ENCODE measurements at places on chromosomes 5 and 9.

DNA sequence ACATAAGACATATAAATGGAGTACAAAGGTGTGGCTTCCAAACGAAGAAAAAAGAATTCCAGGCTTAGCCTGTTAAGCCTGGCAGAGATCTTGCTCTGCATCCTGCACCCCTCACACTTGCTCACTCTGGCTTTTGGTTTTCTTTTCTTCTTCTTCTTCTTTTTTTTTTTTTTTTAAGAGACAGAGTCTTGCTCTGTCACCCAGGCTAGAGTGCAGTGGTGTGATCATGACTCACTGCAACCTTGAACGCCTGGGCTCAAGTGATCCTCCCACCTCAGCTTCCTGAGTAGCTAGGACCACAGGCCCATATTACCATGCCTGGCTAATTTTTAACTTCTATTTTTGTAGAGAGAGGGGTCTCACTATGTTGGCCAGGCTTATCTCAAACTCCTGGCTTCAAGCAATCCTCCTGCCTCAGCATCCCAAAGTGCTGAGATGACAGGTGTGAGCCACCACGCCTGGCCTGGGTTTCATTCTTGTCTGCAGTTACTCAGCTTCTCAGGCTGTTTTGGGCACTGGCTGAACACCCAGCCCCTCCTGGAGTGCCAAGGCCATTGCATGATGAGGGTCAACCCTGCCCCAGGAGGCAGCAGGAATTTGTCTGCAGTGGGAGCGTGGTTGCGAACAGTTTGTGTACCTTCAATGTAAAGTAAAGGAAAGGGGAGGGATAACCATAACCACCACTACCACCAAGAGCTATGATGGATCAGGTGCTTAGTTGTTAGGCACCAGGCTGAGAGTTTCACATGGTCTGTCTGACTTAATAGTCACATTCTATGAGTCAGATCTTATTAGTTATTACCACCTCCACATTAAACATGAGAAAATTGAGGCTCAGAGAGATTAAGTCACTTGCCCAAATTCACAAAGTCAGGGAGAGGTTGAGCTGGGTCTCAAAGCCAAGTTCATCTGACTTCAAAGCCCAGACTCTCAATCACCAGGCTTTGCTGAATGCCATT, 219.2 kb upstream of the PANK3 start:
- DNase-seq: no peak

- DNase-seq: no peak
Measured at GRCh38 chr5:62558941-62559340, 19.7 kb upstream of the LRRC70 start.

DNA sequence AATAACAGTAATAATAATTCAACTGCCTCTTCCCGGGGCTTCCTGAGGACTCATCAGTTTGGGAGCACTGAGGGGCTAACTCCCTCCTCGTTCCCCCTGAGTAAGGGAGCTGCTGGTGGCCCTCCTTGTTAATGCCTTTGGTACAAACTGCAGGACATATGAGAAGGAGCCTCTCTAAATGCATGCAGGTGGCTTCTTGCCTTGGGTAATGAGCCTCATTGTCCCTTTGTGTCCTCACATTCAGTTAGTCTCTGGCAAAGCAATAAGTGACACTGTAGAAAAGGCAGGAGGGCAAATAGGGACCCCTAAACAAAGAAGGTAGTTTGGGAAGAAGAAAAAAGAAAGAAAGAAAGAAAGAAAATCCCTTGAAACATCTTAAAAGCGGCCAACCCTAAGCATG, 95.4 kb upstream of the ERCC6L2 start:
- DNase-seq: no peak

GRCh38 chr5:138725153-138725817, 27.9 kb upstream of the CTNNA1 start:
- no peak for DNase-seq

- DNase-seq: no peak
Measured at GRCh38 chr9:87800456-87800855, 74.5 kb downstream of the CTSL start.

- DNase-seq: no peak
Measured at GRCh38 chr9:68619636-68620035, 79.0 kb upstream of the TMEM252 start.

- no peak for DNase-seq
Measured at GRCh38 chr5:123433596-123433995, 10.4 kb upstream of the CEP120 start.

DNA sequence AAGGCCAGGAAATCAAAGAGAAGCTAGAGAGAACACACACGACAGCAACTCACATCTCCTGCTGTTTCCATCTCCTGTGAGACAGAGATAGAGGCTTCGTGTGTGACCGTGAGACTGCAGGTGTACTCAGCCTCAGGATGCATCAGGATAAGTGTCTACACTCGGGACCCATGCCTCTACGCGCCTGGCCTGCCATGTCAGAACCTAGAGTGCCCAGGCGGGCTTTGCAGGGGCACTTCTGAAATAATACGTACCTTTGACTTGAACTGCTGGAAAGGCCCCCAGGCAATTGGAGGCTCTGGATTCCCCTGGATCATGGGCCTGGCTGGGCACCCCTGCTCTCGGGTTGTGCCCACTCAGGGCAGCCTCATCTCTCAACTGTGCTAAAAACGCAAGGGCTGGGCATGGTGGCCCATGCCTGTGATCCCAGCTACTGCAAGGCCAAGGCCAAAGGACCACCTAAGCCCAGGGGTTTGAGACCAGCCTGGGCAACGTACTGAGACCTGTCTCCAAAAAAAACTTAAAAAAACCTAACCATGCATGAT, 13.0 kb downstream of the CLPTM1L start:
- no peak for DNase-seq

DNA sequence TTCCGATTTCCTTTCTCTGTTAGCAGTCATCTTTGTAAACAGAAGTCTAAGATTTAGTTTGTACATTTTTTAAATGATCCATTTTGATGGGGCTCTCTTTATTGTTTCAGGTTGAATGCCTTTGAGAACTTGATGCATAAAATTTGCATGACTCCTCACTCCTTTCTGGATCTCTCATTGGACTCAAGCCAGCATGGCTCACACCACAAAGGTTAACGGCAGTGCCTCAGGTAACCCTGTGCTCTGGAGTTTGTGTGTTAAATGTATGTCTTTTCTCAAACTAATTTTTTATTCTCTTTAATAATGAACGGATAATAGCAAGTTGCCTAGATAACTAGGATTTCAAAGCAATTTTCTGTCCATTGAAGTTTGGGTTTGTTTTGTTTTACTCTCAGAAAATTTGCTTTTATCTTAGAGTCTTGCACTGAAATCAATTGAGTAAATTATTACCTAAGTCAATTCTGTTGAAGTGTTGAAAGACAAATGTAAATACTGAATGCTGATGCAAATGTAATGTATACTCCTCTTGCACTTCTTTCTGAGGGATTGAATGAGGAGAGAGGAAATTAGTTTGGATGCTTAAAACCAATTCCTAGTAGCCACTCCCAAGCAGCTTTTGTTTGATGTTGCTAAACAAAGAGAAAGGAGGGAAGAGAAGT, 164.6 kb upstream of the DMRT1 start:
- no peak for DNase-seq

DNA sequence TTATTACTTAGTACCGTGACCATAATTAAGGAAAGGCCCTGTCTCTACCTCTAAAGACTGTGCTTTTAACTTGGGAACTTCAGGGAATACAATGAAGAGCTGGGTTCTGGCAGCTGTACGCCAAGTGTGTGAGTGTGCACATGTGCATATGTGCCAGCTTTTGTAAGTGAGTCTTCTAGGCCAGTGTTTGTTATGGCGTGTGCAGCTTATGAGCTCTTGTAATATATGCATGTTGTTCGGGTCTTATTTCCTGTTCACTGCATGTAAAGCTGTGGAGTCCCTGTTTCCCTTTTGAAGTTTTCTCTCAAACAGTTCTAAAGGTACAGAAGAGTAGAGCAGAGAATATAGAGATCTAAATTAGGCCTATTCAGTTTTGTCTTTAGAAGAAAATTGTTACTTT, 30.5 kb downstream of the TGFBR1 start:
- DNase-seq: no peak

DNA sequence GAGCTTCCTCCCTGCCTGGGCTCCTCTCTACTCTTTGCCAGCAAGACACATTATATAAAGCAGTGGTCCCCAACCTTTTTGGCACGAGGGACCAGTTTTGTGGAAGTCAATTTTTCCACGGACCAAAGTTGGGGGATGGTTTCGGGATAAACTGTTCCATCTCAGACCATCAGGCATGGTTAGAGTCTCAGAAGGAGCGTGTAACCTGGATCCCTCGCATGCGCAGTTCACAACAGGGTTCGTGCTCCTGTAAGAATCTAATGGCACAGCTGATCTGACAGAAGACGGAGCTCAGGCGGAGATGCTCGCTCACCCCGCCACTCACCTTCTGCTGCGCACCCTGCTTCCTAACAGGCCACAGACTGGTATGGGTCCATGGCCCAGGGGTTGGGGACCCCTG, 142.8 kb downstream of the LIFR start:
- DNase-seq: no peak

DNA sequence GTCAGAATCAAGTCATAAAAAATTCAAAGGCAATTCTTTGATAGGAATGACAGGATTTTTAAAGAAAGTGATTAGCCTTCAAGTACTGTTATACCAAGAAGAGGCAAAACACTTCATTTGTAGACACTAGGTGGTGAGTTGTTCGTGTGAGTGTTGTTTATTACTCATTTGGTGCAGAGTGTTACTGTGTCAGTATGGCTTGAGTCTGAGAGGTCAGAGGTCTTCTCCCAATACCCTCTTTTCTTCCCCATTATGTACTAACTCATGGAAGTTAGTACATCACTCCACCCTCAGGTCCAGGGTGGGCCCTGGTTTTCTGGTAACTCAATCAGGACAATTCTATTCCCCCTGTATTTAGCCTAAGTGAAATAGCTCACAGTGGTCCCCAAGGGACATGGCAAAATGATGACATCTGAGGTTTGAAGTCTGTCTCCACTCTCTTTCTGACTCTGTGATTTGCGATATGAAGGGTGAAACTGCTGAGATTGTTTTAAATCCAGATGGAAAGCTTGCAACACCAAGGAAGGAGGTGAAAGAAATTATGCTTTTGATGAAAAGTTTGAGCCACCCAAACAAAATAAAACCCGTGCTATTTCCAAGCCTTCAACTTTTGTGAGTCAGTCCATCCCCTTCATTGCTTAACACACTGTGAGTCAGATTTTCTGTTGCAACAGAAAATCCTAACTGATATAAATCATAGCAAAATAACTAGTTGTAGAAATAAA, 56.8 kb downstream of the NUDT12 start:
- no peak for DNase-seq

DNA sequence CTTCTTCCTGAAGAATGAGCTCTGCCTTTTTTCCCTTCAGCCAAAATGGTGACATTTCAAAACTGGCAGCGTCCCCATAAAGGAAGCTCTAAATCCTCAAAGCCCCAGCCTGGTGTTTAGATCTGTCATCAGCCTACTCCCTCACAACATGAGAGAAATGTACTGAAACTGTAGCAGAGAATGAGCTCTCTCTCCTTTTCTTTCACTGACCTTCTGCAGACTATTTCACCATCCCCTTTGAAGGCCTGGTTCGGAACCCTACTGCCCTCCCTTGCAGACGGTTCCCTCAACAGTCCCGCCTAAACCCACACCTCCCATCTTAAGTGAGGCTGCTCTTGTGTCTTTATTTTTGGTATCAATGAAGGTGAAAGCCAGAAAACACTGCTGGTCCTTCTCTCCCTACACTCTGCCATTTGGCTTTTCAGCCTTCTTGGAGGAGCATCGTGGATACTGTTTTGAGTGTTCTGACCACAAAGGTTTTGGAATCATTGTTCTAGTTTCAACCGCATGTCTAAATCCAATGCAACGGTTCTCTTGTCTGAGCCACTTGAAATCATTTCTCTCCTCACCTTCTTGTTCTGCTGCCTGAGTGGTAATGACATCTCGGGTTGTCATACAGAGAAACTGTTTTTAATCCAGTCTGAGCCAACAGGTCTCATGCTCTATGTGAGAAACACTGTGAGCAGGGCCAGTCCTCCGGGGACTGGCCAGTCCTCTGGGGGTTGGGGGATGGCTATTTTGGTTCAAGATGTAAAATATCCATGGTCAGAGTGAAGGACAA, 39.0 kb downstream of the ITK start:
- DNase-seq: no peak

GRCh38 chr5:2570586-2570985, 180.9 kb downstream of the IRX2 start:
- DNase-seq: no peak

GRCh38 chr5:175590471-175590881, 67.4 kb upstream of the HRH2 start:
- no peak for DNase-seq

DNA sequence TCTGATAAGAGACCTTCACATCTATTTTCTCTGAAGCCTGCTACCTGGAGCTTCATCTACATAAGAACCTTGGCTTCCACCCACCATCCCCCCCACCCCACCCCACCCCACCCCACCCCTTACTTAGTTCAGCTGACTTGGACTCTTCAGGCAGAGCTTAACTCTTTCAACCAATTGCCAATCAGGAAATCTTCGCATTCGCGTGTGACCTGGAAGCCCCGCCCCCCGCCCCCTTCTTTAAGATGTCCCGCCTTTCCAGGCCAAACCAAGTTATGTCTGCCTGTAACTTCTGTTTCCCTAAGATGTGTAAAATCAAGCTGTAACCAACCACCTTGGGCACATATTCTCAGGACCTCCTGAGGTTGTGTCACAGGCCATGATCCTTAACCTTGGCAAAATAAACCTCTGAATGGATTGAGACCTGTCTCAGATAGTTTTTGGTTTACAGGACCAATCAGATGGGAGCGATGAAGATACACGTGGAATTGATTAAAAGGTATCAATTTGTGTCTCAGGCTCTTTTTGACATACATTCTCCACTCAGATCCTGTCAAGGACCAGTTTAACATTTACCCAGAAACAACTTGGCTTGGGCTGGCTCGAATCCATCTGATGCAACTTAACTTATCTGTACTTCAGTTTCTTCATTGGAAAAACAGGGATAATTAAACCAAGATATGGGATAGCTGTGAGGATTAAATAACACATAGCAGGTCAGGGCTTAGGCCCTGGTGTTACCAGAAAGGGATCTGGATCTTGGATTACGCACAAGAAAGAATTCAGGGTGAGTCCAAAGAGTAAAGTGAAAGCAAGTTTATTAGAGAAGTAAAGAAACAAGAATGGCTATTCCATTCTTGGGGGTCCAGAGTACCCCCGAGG, 43.6 kb downstream of the GALNT12 start:
- DNase-seq: no peak

GRCh38 chr5:171496456-171496855, 77.0 kb downstream of the FGF18 start:
- DNase-seq: no peak

GRCh38 chr9:88538311-88539085, 3.5 kb downstream of the NXNL2 start:
- DNase-seq: no peak

- DNase-seq: no peak
Measured at GRCh38 chr9:134055981-134056461, 11.8 kb downstream of the BRD3 start.

DNA sequence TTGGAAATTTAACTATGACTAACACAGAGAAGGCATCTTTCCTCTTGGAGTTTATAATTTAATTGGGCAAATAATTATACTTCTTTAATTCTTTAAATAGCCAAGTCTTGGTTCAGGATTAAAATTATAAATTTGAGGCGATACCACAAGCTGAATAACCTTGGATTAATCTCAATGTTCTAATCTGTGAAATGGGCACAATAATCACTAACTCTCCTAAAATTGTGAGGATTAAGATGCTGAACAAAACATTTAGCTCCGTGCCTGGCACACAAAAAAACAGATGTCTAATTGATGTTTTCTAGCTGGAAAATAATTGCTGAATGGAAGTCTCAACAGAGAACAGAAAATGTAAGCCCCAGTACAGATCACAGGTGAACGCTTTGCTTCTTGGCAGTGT, 69.7 kb upstream of the TRIM32 start:
- DNase-seq: no peak

- DNase-seq: no peak
Measured at GRCh38 chr5:159469496-159470372, 139.4 kb upstream of the IL12B start.

Measured in stimulated activated CD4-positive, alpha-beta T cell treated with anti-CD3 and anti-CD28 coated beads, Interleukin-12 subunit alpha, Interleukin-12 subunit beta, amount 100 ng/mL, for 48 hours (primary cell).